Activated CD4-positive, alpha-beta T cell treated with anti-CD3 and anti-CD28 coated beads for 24 hours (primary cell): ENCODE measurements at places on chromosomes 2 and 18.

- no peak for DNase-seq
Observed at GRCh38 chr2:190540048-190540447, 5.5 kb upstream of the NEMP2 start.

- DNase-seq = no peak
Observed at GRCh38 chr2:206978746-206979145, 39.4 kb downstream of the CPO start.

DNA sequence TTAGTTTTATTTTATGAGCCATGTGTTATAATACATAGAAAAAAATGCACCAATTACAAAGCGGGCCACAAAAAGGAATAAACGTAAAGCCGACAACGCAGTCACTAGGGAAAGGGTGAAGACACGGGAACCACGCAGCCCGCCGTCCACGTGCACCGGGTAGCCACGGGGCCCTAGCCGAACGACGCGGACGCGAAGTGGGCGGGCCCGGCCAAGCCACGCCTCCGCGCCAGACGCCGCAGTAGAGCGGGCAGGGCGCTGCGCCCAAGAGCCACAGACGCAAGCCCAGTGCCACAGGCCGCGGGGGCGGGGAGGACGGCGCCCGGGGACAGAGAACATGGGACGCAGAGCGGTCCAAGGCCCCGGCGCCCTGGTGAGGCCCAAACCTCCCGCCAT, at the start of gene DUSP28:
Gene DUSP28 (plus strand): TSS at position 274 of the 396 bp plus-strand sequence. CDS start 328 bp downstream, outside the sequence.
- DNase-seq = peak; percentile 84

GRCh38 chr2:8927510-8928455, 75.7 kb downstream of the MBOAT2 start:
- DNase-seq = no peak

- DNase-seq = no peak
Observed at GRCh38 chr2:12178289-12179080, 432.1 kb downstream of the LPIN1 start.

DNA sequence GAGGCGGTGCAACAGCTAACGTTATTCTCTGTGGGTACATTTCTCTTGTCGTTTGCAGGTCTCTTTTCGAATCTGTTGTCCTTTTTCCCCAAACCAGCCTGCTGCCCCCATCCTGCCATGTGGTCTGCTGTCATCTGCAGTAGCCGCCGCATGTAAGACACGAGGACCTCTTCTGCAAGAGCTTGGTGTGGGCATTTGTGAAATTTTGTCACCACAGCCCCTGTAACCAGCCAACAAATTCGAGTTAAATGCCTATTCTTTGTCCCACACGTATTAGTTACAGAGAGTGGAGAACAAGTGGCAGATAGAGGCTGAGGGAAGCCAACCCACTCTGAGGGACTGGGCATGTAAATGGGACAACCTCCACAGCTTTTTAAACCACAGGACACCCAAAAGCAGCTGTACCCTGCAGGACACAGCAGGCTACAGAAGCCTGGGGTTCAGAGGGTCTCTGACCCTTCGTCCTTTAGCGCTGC, 35.0 kb downstream of the ITGA6 start:
- no peak for DNase-seq
